ENCODE measurements at places on chromosomes 4 and X.

DNA sequence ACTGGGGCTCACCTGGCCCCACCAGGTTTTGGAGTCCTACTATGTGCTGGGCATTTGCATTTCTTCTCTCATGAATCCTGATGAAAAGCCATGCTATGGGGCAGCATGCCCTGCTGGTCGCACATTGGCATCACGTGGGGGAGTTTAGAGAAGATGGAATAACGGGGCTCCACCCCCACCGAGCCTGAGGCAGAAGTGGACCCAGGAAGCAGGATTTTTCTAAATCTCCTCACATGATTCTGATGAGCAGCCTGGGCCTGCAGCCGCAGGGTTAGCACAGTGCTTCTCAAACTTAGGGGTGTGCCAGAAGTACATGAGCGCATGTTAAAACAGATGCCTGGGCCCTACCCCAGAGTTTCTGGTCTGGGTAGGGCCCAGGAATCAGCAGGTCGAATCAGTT is 4.6 kb upstream of the SORCS2 start:
- DNase-seq, result no peak

DNA sequence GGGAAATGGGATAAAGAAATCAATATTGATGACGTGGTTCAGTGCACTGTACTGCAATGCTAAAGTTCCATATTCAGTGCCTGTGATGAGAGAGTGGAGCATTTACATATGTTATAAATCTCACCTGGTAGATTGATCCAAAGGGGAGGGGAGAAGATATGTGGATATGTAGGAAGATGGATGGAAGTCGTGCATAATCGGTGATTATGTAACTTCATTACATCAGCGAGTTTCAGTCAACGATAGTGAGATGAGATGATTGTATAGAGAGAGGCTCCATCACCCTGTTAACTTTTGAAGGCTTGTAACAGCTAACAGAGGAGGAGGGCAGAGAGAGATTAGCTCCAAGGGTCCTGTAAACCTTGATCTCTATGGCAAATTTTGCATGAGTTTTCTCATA is 1.8 kb downstream of the IL1RAPL1 start:
- no peak for DNase-seq

DNA sequence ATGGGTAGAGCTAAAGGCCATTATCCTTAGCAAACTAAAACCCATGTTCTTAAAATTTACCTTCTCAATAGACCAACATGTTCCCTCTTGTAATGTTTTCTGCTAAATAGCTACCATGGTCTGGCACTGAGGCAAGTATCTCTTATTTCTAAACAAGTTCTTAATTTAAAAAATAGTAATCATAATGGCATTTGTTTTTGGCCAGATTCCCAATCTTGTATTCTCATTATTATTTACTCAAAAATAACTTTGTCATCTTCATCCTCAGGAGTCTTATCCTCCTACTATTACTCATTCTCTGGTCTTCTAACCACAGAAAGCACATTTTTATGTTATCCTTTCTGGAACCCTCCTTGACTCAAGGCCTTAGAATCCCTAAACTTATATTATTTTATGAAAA is 931.2 kb downstream of the CCSER1 start:
- no peak for DNase-seq

DNA sequence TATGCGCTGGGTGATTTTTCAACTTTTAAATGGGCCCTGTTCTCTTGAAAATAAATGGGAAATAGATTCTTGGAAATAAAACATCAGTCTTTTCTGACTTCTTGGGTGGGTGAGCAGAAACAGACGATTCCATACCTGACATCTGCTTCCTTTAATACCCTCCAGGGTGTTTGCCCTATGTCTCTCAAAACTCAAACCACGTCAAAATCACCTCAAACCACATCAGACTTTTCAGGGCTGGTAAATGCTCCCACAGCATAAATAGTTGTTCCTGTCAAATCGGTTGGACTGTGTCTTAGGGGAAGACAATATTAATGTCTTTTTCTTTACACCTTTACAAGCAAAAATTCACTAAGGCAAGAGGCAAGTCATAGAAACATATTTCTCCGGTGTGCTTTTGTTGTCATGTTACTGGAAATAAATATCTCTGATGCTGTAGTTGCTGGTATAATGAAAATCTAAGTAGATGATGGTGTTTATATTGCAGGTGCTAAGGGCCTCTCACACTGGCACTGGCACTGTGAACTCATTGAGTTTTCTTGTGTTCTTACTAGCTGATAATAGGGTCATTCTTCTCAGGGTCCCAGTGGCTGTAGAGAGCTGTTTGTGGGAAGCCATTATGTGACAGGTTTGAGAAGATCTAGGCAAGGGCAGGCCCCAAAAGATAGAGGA is 380.4 kb downstream of the RAPGEF2 start:
- DNase-seq, result no peak

- no peak for DNase-seq
Observed at GRCh38 chr4:137559801-137560200, 27.5 kb upstream of the PCDH18 start.

DNA sequence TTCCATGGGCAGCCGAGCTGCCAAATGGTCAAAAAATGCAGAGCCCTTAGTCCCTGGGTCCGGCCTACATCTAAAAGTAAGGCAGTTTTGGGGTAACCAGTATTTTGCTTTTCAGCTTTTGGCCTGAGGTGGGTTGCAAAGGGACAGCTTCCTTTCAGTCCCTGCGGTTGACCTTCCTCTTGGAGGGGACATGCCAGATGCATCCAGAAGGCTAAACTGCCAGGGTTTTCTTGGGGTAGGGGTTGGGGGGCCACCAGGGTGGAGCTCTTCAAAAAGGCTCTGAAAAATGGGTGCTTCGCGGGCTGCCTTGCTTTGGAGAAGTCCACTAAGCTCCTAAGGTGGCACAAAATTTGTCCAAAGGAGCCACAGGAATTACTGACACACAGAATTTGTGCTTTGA is 120.7 kb downstream of the UBE2K start:
- no peak for DNase-seq

- DNase-seq, result no peak
Observed at GRCh38 chrX:39811376-39811775, 286.4 kb downstream of the BCOR start.

DNA sequence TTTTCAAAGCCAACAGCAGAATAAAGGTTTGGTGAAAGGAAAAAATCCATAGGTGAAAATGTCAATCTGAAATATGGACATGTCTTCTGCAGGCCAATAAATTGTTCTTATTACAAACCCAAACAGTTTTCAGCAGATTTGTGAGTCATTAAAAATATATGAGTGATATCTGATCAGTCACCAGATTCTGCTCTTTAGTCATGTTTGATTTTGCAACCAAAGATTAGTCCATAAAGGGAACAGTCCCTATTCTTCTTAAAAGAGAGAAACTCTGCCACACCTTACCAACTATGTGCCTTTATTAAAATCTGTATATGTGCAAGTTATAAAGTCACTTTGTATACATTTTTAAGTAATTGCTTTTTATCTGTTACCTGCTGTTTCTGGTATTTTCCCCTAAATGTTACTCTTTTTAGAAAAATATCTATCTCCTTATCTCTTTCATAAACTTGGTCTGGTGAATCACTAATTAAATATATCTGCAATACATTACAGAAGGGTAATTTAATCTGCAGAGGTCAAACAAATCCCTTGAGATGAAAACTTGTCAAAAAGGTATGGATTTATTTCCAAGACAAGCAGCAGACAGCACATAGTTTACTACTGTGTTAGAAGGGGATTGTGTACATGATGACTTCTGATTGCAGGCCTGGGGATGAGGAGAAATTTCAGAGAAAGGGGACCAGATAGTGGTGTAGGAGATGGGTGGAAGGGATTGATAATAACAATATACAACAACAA is 322.9 kb upstream of the NWD2 start:
- no peak for DNase-seq

DNA sequence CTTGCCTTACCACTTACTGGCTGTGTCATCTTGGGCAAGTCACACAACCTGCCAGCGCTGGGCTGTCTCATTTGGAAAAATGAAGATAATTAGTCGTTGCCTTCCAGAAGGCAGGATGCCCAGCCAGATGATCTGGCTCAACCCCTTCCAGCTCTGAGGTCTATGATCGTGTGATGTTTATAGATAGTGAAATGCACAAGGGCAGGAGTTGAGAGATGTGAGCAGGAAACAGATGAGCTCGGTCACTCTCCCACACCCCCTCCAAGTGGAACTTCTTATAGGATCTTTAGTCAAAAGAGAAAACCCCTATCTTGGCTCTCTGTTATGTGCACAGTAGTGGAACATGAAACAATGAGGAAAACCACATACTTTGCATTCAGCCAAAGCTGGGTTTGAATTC is 336.8 kb upstream of the PPARGC1A start:
- DNase-seq, result no peak

- DNase-seq, result no peak
Observed at GRCh38 chrX:53716328-53717088, 30.0 kb upstream of the HUWE1 start.

DNA sequence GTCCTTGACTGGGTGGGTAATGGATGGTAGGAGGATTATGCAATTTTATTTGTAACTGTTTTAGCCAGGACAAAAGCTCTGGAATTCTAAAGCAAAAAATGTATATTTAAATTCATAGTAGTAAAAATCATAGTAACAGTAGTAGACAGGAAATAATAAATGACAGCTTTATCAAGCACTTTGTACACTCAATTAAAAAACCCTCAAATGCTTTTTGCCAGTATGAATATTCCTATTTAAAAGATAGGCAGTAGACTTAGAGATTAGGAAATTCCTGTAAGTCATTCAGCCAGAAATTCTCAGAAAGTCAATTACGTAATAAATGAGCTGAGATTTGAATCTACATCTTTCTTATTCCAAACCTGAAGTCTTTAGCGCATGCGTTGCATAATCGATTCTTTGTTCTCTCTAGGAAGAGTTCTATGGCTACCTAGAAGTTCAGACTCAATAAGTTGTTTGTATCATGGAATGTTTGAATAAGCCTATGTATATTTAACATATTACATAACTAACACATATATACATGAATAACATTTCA is 2.5 kb downstream of the AADAT start:
- no peak for DNase-seq

DNA sequence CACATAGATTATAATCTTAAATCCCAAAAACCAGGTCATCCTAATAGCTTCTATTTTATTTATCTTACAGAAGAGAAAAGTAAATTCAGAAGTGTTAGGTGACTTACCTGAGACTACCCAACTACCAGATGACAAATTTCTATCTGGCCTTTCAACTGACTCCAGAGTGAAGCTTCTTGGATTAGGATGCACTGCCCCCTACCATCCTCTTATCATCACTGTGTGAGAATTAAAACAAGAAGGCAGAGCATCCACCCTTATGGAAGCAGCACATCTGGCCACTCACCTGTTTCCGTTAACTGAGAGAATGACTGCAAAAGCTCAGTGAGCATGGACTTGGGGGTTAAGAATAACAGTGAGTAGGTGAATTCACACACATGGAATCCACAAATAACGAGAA is 502.6 kb upstream of the TECRL start:
- no peak for DNase-seq

DNA sequence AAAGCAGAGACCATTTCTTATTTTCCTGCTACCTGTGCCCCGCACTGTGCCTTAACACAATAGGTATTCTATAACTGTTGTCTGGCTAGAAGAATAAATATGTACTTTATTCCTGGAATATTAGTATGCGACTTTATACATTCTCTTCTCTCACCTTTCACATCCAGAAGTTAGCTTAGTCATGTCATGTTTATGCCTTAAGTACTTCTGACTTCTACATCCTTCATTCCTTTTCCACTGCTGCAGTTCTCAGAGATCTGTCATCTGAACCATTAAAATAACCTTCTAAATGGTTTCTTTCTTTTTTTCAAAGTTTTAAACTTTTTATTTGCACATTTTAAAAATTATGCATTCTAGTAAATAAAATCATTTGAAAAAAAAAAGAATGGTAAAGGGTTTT is 34.4 kb downstream of the KIF4A start:
- no peak for DNase-seq

DNA sequence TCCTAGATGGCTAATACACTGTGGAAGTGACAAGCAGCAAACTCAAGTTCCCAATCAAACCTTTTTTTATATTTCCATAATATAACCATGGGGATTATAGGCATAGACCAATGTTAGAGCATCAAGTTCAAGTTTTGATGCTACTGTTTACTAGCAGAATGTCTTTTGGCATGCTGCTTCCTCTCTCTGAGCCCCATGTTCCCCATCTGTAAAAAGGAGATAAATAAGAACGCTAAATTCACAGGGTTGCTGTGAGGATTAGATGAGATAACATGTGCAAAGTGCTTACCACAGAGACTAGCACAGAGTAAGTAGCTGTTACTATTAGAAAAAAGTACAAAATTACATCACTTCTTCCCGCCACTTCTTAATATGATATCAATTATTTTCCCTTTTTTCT is 18.0 kb downstream of the MBNL3 start:
- DNase-seq, result no peak

DNA sequence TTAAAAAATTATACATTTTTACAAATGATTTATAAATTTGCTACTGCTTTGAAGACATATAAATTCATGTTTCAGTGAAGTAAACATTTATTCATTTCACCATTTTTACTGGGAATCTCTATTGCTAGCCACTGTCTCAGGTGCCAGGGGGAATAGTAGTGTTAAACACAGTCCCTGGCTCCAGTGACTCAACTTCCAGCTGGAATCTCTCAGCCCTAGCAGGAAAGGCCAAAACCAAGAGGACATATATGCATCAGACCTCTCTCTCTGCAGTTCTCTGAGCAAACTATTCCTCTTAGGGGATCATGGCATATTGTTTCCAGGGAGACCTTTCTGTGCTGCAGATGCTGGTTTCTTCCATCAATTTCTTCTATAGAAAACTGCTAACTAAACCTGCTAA is 1009.0 kb upstream of the LCORL start:
- DNase-seq, result no peak

DNA sequence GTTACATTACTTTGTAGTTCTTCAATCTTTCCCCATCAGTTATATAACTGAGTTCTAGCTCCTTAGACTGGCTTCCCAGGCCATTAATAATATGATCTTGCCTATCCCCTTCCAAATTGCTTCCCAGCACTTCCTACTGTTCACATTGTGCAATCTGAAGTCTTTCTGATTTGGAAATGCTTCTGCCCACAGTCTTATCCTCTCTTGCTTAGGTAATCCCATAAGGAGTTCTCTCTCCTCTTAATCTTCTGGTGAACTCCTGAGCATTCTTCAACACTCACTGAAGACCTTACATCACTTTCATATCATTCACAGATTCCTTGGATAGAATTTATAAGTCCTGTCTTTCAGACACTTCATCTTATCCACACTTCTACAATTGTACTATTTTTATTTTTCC is 132.7 kb upstream of the TTC29 start:
- DNase-seq, result no peak

DNA sequence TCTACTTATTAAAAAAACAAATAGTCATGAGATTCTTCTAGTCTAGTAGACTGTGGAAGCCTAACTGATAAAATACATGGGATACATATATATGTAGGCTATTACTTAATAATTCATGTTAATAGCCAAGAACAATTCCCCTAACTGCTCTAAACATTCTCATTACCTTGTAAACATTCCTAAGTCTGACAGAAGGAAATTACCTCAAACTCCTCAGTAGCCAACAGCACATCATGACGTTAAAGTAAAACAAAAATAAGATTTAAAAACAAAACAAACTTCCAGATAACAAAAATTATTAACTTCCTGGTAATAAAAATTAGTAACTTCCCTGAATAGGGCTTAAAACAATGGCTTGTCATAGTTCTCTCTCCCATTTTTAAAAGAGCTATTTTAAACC is 109.2 kb downstream of the WDFY3 start:
- DNase-seq, result no peak

- DNase-seq, result no peak
Observed at GRCh38 chr4:48944756-48945241, 38.2 kb upstream of the OCIAD2 start.

GRCh38 chr4:41668024-41668423 is 80.5 kb downstream of the PHOX2B start:
- no peak for DNase-seq
